ENCODE measurements at places on chromosomes 6 and 20.

DNA sequence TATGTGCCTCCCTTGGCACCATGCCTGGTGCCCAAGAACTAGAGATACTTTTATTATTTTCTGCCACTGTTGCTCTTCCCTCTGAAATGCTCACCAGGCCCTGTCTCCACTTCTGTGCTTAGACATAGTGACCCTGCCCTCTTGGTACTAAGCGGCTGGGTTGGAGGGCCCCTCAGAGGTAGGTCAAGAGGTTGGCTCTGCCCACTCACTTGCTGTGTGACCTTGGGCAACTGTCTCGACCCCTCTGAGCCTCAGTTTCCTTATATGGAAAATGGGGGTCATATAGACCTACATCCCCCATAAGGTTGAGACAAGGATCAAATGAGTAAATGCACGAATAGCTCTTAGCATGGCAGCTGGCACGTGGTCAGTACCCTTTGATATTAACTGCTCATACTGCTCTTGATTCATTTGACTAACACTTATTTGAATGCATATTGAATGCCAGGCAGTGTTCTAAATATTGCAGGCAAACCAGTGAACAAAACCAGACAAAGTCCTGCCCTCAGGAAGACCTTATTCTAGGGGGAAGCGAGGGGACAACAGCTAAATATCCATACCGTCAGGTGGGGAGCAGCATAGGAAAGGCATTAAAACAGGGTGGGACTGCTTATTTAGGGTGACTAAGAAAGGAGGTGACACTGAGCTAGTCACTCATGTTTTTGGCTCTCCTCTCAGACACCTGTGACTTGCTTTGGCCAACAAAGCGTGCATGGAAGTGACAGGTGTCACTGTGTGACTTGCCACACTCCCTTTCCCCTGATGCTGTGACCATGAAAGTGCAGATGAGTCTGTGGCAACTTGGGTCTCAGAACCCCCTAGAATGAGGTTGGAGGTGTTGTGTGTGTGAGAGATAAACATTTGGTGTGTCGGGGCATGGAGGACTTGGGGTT lies 14.3 kb upstream of the SPO11 start:
- no peak for DNase-seq

- no peak for DNase-seq
These were observed 67.5 kb upstream of the TFB1M start for GRCh38 chr6:155381673-155382337.

- no peak for DNase-seq
These were observed 22.0 kb downstream of the KIF13A start for GRCh38 chr6:17965397-17965796.

DNA sequence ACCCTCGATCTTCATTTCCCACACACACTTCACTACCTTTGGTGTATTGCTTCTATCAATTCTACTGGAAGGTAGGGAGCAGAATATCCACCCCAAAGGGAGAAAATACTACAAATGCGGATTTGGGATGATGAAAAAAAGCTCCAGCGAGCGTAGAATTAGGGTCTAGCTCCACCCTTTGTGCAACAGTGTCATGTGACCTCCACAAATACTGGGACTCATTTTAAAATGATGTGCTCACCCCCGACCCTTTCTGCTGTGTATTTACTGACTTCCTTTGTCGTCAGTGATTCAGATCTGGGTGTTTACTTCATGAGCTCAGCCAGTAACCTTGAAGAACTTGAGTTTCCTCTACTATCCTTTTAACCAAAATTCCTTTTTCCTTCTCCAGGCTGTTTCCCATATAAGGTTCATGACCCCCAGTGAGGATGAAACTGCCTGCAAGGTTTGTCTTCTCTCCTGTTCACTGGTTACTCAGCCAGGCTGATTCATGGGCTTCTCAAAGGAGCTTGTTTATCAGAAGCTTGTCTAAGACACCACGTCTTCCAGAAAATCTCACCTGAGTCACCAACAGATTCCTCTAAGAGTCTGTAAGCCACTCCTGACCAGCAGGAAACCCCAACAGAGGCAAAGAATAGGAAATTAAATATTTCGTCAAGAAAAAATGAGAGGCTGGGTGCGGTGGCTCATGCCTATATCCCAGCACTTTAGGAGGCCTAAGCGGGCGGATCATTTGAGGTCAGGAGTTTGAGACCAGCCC lies 39.6 kb upstream of the PAX1 start:
- DNase-seq = no peak

DNA sequence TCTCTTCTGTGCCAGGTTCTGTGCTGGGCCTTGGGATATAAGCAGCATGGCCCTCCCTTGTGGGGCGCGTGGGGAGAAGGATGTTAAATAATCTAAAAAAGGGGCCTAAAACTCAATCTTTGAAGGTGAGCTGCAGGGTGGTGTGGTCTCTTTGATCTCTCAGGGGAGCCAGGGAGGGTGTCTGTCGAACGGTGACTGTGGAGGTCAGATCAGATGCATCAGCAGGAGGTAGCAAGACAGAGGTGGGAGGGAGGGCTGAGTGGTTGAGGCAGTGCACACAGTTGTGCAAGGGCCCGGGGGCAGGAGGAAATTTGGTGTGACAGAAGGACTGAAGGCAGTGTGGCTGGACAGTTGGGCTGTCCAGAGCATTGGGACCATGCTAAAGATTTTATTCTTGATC lies 287.3 kb downstream of the BMP7 start:
- no peak for DNase-seq

DNA sequence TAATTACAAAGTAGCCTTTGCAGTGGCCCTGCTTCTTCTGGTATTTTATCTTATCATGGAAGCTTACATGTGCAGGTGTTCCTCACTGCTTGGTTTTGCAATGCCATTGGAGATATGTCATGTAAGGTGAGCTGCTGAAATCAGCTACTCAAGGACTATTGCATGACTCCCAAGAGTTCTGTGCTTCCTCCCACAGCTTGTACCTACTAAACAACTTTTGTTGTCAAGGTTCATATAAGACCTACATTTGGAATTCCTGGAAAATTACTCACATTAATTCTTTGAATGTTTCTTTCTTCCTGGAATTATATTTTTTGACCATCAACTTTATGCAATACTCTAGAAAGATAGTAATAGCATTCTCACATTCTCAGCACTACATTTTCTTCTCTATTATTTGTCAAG lies 427.5 kb upstream of the HSF2 start:
- no peak for DNase-seq

GRCh38 chr6:138524526-138524925 lies 25.2 kb upstream of the NHSL1 start:
- DNase-seq = no peak

GRCh38 chr6:2072453-2072852 lies 173.0 kb downstream of the GMDS start:
- no peak for DNase-seq

GRCh38 chr6:149435919-149436586 lies 36.0 kb downstream of the SUMO4 start:
- no peak for DNase-seq

DNA sequence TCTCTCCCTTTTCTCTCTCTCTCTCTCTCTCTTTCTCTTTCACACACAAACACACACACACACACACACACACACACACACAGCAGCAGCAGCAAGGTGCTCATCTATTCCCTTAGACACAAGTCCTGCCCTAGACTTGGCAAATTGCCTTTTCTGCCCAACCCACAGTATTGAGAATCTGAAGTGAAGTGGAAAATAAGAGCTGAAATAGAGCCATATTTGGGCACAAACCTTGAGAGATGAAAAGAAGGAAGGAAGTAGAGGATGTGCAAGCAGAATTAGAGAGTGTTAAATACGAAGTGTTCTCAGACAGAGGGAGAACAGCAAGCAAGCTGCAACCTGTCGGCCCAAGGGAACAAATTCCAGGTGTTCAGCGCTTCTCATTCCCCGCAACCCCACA lies 557.5 kb upstream of the NOX3 start:
- DNase-seq = peak; percentile 75

DNA sequence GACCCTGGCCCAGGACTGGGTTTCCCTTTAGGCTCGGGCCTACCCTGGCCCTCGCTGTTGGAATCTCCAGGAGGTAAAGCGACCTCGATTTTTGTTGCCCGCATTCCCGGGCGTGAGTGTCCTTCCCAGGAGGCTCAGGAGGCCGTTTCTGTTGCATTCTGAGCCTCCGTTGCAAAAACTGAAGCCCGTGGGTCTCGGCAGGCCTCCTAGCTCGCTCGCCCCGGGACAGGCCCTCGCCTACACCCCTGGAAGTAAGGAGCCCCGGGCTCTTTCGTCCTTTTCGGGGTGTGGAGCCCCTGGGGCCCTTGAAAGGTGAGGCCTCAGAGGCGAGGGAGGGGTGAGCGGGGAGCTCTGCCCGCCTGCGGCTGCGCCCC lies 2.3 kb downstream of the NR2E1 start:
- DNase-seq = no peak

- DNase-seq = no peak
These were observed 110.7 kb downstream of the OGFRL1 start for GRCh38 chr6:71399279-71399678.
